Activated T-cell treated with anti-CD3 and anti-CD28 coated beads for 4 hours (primary cell): ENCODE measurements at places on chromosomes 12 and 14.

DNA sequence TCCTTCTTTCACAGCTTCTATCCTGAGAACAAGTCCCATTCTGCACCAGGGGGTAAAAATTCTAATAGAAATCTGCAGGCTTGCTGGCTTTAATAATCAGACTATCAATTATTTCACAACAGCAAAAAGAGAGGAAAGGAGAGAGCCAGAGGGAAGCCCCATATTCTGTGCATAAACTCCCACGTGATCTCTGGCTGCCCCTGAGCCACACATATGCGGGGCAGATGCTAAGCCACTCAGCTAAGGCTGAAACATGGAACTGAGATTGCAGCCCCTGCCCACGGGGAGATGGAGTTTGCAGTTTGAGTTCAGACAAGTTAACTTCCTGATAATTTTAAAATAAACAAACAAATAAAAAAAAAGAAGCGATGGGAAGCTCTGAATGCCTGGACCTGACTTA is 254.4 kb upstream of the CCDC196 start:
- no peak for DNase-seq

- DNase-seq, result no peak
These were observed 985.7 kb upstream of the FBXO33 start for GRCh38 chr14:40417777-40418401.

DNA sequence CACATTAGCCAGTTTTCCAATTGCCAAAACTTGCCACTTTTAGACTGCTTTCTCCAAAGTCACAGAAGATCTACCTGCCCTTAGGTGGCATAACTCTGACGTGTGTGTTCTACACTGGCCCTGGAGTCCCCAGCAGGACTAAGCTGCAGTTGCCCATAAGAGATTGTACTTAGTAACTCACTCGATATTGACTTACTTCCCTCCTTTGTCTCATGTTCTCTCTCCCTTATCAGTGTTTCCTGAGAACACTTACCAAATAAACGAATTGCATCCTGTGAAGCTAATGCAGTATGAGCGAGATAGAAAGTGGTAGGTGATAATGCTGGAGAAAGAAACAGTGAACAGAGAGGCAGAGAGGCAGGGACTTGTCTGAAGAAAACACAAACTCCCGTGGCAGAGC is 117.2 kb downstream of the NUAK1 start:
- DNase-seq, result no peak

GRCh38 chr12:76627346-76628135 is 68.0 kb upstream of the OSBPL8 start:
- DNase-seq, result no peak

- DNase-seq, result no peak
These were observed 620 bp upstream of the NID2 start for GRCh38 chr14:52069307-52070050.

DNA sequence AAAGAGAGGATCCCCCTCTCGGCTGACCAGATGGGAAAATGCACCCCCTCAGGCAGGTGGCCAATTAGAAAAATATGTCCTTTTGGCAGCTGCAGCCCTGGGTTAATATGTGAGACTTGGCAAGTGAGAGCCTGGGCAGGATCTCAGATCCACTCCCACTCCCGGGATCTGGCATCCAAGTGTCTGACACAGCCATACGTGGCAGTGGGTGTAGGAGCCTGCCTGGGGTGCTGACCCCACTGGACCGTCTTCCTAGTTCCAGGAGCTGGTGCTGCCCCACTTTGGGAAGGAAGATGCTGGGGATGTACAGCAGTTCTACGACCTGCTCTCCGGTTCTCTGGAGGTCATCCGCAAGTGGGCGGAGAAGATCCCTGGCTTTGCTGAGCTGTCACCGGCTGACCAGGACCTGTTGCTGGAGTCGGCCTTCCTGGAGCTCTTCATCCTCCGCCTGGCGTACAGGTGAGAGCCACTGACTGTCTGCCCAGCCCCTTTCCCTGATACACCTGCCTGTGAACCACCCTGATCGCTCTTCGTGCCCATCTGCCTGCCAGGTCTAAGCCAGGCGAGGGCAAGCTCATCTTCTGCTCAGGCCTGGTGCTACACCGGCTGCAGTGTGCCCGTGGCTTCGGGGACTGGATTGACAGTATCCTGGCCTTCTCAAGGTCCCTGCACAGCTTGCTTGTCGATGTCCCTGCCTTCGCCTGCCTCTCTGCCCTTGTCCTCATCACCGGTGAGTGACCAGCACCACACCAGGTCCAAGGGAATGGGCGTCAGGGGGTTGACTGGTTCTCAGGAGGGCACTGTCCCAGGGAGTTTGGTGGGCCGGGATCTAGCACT is 5.8 kb downstream of the NR4A1 start:
- DNase-seq, result no peak

DNA sequence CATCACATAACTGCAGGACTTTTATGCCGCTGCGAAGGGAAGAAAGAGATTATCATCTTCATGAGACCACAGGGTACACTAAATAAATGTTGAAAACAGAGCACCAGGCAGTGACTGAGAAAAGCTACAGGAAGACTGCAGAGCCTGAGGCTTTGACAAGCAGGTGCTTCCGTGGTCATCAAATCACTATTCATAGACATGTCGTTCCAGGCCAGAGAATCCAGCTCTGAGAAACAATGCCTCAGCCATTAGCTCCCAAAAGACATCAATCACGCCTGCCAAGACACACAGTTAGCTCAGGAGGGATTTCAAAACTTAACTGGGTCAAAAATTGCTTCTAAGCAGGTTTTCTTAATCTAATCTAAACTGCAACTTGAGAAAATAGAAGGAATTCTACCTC is 47.2 kb upstream of the GARIN6 start:
- DNase-seq, result no peak

- DNase-seq, result no peak
These were observed 45.5 kb downstream of the DERA start for GRCh38 chr12:15956413-15957185.

GRCh38 chr12:93122569-93123091 is 193.5 kb upstream of the EEA1 start:
- DNase-seq, result no peak

DNA sequence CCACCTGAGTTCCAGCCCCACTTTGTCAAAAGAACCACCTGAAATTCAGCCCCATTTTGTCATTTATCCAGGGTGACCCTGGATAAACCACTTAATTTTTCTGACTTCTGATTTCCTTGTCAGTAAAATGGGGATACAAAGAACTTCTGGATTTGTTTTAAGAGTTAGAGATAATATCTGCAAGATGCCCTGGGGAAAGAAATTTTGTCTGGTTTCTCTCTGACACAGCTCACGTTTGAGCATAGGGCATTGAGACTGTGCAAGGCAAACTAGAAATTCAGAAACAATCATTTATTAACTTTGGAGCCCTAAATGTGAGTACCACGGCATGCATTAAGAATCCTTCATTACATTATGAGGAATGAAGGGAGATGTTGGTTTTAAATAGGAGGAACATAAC is 37.2 kb downstream of the TMTC2 start:
- no peak for DNase-seq

DNA sequence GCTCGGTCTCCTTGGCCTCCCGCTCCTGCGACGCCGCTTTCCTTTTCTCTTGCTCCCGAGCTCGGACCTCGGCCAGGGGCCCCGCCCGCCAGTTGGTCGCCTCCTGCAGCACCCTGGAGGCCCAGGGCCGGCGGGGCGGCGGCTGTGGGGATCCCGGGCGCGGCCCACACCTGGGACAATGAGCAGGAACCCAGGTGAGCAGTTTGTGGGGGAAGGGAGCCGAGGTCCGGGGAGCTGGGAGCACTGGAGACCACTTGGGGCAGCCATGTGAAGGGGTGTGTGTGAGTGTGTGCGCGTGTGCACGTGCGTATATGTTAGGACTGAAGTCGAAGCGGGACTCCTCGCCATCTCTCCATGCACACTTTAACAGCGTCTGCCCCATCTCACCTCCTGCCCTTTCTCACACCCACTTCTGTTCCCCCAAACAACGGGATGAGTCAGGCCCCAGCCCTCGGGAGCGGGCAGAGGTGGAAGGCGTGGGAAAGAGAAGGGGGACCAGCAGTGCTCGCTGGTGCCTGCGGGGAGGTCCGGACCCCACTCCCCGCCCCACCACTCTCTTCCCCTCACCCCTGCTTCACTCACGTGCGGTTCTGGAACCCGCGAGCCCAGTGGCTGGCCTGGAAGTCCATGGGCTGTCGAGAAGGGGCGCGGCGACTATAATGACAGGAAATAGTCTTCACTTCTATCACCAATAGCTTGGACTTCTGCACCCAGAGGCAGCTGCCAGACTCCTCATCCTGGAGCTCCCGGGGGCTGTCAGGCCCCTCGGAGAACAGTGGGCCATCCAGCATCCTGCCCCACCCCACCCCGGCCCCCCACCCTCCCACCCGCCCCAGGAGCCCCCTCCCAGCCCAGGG is 450 bp downstream of the DDN start:
- DNase-seq, result no peak

DNA sequence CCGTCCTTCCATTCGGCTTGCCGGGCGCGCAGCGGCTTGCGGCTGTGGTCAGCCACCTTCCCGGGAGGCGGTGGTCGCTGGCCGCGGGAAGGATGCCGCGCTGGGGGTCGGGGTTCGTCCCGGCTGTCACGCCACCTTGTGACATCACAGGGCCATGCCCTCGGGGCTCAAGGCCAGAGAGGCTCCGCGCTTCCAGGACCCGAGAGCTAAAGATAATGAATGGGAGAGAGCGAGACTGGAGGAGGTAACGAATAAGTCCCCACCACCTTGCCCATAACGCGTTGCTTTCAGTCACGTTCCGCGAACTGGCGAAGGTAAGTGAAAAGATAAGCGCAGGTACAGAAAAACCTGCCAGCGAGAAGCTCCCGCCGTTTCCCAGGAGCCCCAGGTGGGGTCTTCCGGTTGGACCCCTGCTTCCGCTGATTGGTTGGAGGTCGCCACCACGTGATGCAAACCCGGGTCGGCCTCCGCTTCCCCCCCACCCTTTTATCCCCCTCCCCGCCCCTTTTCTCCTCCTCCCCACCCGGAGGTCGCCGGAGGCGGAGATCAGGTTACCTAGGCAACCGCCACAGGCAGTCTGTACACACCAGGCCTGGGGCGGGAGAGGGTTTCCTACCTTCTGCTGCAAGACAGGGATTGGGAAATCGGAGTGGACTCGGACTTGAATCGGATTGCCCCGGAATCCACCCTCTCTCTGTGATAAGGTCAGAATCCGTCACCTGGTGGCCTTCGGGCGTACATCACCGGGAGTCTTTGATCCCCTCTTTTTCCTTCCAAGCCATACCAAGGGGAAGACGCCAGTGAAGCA is at the start of gene LRRC9:
Gene LRRC9 (plus strand): TSS at position 575 of the 808 bp plus-strand sequence.
- DNase-seq, result no peak

DNA sequence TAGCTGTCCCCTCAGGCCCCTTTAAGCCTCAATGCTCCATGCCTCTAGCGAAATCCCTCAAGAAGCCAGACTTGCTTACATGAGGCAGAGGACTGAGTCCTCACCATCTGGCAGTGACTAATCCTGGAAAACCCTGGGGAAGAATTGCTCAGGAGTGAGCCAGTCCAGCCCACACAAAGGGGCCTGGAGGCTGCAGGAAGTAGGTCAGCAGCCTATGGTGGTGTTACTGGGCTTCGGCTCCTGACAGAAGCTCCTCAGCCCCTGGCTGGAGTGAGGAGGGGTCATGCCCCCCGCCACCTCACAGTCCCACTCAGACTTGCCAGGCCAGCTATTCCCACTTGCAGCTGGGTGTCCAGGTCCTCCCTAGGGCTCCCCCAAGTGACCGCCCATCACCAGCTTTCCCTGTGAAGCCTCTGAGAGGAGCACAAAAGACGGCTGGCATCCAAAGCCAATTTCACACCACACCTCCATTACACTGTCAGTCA is 250.5 kb downstream of the DPF3 start:
- DNase-seq, result no peak

DNA sequence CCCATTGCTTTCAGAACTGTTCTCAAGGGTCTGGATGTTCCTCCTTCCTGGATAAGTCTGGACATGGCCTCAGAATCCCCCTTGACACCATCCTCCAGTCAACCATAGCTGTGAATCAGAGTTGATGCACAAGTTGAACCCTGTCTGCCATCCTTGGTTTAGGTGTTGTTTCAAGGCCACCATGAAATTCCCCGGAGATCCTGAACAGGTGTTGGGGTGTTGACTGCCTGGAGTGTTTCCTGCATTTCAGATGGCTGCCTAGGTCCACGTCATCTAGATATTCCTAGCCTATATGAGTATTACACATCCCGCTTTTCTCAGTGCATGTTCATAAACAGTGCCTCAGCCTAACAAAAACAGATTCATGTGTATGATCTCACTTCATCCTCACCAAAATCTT is 86.7 kb upstream of the PWP1 start:
- DNase-seq, result no peak

DNA sequence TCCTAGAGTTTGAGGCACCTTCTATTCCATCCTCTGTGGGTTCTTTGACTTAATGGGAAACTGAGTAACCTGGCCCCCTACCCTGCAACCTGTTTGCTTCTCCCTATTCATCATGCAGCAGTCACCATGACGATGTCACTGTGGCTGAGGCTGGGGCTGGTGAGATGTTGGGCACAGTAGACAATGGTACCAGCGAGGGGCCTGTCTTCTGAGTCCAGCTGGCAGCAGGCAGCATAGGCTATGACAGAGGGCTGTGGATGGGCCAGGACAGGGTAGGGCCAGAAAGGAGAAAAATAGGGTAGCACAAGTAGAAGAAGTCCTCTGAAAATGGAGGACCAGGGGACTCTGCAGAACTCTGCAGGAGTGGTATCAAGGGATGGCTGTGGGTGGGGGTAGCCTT is 2.0 kb downstream of the CIROP start:
- DNase-seq, result no peak

DNA sequence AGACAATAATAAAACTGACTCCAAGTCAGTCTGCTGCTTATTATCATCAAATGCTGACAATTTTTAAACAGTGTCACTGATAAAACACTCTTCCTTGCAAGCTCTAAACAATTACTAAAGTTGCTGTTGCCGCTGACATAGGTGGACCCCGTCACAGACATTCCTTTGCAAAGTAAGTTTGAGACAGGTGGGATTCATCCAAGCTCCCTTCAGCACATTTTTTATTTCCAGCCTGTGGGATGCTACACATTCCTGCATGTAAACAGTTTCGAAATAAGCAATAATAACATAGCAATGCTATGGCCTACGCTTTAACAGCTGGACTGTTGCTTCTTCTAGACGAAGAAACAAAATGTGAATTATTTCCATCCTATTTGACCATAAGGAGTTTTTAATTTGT is 85.4 kb upstream of the HIF1A start:
- no peak for DNase-seq

- DNase-seq, result no peak
These were observed 620.1 kb downstream of the NRXN3 start for GRCh38 chr14:78790271-78790670.

DNA sequence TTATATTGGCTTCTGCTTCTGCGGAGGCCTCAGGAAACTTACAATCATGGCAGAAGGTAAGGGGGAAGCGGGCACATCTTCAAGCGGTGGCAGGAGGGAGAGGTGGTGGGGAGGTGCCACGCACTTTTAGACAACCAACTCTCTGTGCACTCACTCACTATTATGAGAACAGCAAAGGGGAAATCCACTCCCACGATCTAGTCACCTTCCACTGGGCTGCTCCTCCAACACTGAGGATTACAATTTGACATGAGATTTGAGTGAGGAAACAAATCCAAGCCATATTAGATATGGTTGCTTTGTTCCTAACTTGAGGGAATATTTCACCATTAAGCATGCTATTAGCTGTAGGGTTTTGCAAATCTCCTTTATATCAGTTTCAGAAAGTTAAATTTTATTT is 80.3 kb downstream of the UNC79 start:
- DNase-seq, result no peak
